ENCODE measurements at places on chromosomes 2 and 18. TPM values are rescaled to one million over a fixed set of nuclear protein-coding genes. Genes with fewer than 3 reads are reported as not detected.

DNA sequence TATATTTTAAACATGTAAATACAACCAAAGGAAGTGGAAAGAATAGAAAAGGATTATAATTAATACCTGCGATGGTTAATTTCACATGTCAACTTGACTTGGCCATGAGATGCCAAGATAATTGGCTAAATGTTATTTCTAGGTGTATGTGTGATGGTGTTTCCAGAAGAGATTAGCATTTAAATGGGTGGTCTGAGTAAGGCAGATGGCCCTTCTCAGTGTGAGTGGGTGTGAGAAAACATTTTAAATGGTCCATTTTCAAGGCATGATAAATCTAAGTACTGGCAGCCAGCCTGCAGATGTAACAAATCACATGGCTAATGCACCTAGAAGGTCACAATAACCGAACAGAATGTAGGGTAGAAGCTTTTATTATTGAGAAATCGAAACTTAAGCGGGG, 99.6 kb upstream of the CDH7 start:
- DNase-seq = no peak

GRCh38 chr2:12127638-12128037, 381.2 kb downstream of the LPIN1 start:
- DNase-seq = no peak

GRCh38 chr2:239345251-239345650, 55.6 kb downstream of the HDAC4 start:
- DNase-seq = no peak

GRCh38 chr2:229342376-229342775, 71.3 kb upstream of the PID1 start:
- DNase-seq = peak; percentile 51

DNA sequence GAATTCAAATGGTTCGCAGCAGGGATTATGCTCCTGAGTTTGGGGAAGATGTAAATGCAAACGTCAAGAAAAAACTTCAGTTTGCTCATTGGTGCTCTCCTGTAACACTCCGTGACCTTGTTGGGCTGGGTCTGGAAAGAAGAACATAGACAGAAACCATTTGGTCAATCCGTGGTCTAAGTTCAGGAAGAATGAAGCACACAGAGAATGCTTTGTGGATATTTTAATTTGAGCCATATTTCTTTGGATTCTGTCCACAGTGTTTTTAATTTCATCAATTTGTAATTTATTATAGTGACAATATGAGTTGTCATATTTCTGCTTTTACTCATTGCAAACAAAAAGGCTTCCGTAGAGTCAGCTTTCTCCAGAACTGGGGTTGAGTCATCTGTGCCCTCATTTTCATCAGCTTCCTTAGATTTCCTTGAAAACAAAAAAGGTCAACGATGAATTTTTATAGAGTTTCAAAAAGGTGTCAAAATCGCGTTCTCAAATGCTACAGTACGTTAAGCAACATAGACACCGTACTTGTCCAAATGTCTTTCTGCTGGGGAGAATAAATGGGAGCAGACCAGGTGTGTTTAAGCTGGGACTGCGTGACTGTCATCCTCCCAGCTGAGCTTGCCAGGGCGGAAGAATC, 606.4 kb downstream of the RNF144A start:
- DNase-seq = no peak

GRCh38 chr18:78523850-78524249, 455.8 kb upstream of the SALL3 start:
- DNase-seq = no peak

DNA sequence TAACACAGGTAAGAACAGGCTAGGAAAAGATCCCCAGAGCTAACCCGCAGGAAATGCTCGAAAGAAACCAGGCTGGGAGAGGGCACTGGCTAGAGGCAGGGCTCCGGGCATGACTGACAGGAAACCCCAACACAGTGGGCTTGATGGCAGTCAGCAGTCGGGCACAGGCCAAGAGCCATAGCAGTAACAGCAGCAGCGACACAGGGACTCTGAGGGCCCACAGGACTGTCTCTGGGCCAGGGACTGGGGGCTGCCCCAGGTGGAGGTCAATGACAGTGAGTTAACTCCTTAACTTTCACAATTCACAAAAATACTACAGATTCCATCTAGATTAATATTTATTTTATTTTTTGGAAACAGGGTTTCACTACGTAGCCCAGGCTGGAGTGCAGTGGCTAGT, 37.3 kb upstream of the ASPRV1 start:
- no peak for DNase-seq

GRCh38 chr2:232576995-232577394, 26.5 kb downstream of the EIF4E2 start:
- DNase-seq = no peak

GRCh38 chr2:241008711-241009121, 10.3 kb downstream of the SNED1 start:
- no peak for DNase-seq

DNA sequence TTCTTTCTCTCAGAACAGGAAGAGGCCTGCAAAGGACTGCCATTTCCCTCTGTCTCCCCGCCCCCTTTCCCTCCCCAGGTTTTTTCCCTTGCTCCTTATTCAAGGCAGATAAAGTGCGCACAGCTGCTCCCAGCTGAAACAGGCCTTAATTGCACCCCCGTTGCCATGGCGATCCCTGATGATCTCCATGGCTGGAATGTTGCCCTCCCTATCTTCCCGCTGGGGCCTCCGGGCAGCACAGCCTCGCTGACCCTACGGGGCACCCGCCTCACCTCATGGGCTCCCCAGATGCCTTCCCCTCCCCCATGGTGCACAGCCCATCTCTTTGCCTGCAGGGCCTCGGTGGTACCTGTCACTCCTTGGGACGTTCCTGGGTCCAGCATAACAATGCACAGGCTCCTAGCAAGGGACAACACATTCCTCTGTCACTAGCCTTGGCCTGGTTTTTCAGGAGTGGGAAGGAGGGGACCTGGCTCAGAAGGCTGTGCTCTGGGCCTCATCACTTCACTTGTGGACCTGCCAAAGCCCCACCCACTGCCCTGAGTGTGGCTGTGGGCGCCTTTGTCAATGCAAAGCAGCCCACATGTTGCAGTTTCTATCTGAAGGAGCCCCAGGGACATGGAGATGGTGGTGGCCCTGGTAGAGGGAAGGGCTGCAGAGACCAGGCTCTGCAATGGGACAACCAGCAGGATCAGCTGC, 115.0 kb downstream of the CELF4 start:
- DNase-seq = peak; percentile 35

DNA sequence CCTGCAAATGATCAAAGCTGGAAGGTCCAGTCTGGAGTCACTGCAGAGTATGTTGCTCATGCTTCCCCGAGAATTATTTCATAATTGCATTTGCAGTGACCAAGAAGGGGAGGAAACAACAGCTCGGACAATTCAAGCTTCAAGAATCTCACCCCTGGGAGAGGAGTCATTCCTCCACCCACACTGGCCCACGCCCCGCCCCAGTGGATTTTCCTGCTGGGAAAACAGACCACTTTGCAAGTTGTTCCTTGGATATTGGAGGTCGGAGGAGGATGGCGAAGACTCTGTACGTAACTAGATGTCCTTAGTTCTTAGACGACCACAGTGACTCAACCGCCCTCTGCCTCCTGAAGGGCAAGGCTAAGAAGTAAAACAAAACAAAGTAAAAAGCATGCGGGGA, 159.4 kb downstream of the TPO start:
- no peak for DNase-seq

GRCh38 chr18:79917853-79918614, 33.4 kb downstream of the SLC66A2 start:
- DNase-seq = peak; percentile 1

Gene MAPK4
- total RNA-seq = 1.6 TPM

Gene HOXD12
- not detected for total RNA-seq

Gene HS6ST1
- 44.8 TPM for total RNA-seq

Gene ROCK1
- 27.7 TPM for total RNA-seq

Gene MRPS9
- 13.2 TPM for total RNA-seq

Gene CCDC148
- total RNA-seq = 0.78 TPM
